ENCODE measurements at places on chromosomes 1 and 21. TPM values are rescaled to one million over a fixed set of nuclear protein-coding genes. Genes with fewer than 3 reads are reported as not detected.

Gene USP24
- 44.2 TPM for total RNA-seq

Gene E2F2
- total RNA-seq = 11.6 TPM

Gene OR2T35
- not detected for total RNA-seq

Gene STIL
- 16.3 TPM for total RNA-seq

Gene COL11A1
- 0.16 TPM for total RNA-seq

Gene HSPA6
- 1.6 TPM for total RNA-seq
